CD4-positive, alpha-beta T cell (primary cell): ENCODE measurements at places on chromosomes 3 and 15.
A peak's percentile ranks its signal among the peaks of the same experiment; 100 is the strongest.

- no peak for DNase-seq
Measured at GRCh38 chr3:125028657-125029056, 27.1 kb downstream of the HEG1 start.

DNA sequence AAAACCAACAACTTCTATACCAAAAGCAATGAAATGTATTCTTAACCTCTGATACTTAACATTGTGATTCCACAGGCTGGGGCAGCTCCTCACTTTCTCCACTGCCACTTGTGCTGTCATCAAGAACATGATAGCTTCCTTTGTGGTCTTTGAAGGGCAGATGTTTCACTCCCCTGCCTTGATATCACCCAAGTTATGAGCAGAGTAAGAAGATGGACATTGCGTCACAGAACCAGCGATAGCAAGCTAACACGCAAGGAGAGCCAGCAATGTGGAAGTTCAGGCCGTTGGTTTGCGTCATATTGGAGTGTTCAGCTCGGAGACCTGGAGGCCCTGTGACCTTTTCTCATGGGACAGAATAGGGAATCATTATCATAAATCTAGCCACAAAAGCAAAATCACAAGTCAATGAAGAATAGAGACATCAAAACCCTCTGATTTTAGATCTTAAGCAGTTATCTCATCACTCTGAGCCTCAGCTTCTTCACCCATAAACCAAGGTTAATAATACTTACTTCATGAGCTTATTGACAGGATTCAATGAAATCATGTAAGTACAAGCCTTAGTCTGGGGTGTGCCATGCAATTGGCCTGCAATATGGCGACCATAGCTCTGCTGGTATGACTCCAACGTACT is 183.8 kb upstream of the THBS1 start:
- no peak for DNase-seq

DNA sequence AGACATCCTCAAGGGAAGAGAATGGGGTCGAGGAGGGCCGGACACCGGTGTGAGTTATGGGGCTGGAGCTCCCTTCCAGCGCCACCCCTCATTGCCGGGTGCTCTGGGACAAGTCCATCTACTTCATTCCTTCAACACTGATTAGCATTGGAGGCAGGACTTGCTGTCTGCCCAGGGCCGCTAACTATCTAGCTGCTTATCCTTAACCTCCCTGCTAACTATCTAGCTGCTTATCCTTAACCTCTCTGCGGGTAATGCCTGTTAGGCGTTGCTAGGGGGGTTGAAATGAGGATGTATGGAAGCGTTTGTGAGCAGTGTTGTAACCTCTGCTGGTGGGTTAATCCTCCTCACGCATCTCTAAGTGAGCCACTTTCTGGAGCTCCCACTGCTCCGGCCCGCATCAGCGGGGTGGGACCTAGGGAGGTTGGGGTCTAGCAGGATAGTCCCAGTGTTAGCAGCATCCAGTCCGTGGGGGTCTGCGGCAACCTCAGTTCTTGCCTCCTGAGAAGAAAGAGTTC is 10.9 kb upstream of the CHAC1 start:
- DNase-seq = no peak

DNA sequence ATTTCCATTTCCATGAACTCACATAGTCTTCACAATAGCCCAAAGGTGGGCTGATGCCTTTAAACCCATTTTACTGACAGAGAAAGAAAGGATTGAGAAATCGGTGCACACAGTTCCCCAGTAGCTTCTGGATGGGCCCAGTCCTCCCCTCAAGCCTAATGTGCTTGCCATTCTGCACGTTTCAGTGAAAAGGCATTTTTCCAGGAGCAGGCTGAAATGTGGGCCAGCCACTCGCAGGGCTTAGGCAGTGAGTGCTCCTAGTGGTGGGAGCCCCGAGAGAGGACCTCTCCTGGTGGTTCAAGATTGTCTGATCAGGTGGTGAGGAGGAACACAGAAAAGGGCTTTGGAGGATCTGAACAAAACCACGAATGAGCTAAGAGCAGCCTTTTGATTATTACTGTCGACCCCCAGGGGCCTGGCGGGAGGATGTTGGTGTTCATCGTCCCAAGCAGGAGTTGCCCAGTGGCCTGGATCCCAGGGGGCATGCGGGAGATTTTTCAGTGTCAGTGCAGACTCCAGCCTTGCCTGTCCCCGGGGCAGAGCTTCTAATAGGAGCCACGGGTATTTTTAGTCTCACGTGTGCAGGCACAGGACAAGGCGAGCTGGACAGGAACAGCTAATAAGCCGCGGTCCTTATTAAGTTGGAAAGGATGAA is 8.7 kb upstream of the KY start:
- DNase-seq = no peak

- DNase-seq = no peak
Measured at GRCh38 chr3:63908081-63908736, 4.0 kb downstream of the SCAANT1 start.

- peak; percentile 75 for DNase-seq
Measured at GRCh38 chr3:157130467-157131251, 29.3 kb downstream of the CCNL1 start.

DNA sequence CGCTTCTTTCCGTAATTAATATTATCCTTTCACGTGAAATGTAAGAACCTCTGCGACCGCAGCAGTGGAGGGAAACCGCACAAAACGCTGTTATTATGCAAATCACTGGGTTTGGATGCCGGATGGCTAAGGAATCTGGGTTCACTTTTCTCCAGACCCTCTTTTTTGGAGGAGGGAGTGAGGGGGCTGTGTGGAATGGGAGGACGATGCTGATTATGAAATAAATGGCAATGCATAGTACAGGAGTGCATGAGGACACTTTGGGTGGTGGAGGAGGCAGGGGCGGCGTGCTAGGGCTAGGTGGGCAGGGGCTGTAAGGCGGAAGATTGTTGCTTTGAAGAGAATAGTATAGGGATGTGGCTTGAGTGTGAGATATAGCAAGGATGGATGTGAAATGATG is 1.8 kb downstream of the CADM2 start:
- DNase-seq = no peak

GRCh38 chr15:100682468-100682867 is 80.1 kb downstream of the ASB7 start:
- no peak for DNase-seq

- DNase-seq = no peak
Measured at GRCh38 chr3:63964681-63965485, 52.7 kb upstream of the SCAANT1 start.

GRCh38 chr3:23574822-23575315 is 230.9 kb upstream of the UBE2E1 start:
- no peak for DNase-seq

DNA sequence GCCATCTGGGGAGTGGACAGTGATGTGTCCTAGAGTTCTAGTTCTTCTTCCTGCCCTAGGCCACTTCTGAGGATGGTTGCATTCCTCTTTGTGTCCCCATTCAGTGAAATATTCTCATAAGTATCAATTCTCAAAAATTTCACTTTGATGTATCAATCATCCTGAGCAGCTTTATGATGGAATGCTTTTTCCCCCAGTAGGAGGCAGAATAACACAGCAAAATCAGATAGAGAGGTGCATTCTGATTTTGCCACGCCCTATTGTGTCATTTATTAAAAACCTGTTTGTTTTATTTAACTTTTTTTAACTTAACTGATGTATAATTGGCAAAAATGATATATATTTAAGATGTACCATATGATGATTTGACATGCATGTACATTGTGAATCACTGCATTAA is 656.0 kb upstream of the GRM7 start:
- no peak for DNase-seq

- DNase-seq = no peak
Measured at GRCh38 chr3:130831719-130832400, 62.0 kb upstream of the ATP2C1 start.

DNA sequence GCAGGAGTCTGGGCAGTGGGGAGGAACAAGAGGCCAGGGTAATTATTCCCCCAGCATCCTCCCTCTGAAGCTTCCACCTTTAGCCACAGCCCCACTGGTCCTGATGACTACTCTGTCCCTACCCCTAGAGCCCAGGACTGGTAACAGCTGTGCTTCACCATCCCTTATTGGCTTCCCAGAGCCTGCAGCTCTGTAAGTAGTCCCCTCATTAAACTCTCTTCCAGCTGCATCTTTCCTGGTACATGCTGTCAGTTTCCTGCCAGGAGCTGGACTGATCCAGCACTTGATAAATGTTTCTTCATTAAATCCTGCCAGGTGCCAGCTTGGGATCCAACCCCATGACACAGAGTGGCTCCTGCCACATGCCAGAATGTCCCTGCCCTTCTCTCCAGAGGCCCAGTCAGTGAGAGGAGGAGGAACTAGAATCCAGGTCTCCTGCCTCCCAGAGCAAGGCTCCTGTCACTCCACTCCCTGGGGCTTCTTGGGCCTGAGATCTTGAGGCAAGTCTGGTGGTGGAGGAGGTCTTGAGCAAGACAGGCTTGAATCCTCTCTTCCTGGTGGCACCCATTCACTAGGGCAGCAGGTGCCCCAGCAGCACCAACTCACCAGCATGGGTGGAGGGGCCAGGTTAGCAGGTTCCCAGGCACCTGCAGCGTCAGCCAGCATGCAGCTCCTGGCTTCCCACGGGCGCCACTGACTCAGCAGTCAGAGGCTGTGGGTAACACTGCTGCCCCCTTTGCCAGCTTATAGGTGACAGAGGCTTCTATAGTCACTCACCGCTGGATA is 27.6 kb downstream of the FBXW12 start:
- DNase-seq = no peak

GRCh38 chr15:94107652-94108051 is 123.7 kb upstream of the MCTP2 start:
- no peak for DNase-seq

DNA sequence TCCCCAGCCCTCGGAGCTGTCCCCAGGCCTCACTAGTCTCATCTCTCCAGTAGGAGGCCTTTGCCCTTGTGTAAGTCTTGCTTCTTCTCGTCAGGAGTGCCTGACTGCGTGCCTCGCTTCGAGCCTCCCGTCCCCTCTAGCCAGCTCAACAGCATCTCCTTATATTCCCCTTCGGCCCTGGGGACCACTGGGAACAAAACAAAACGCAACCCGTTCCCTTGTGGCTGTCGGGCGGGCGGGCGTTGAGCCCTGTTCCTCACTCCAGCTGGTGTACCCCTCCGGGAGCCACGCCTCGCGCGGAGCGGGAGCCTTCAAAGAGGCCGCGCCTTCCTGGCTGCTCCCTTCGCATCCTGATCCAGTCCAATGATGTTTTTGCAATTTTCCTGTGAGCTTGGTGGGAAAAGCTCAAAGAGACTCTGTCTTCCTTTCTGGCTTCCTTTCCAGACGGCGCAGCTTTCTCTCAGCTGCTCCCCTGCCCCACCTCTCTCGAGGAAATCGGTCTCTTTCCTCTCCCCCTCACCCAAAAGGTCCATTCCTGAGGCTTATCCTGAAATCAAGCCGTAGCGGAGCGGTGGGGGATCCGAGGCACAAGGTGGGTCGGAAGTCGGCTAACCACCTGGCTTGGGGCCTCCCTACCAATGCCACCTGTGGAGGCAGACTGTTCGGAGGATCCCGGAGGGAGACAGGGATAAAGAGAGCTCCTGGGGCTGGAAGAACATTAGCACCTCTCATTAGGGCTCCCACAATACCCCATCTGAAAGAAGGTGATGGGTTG is 33.4 kb upstream of the SRP14 start:
- no peak for DNase-seq

DNA sequence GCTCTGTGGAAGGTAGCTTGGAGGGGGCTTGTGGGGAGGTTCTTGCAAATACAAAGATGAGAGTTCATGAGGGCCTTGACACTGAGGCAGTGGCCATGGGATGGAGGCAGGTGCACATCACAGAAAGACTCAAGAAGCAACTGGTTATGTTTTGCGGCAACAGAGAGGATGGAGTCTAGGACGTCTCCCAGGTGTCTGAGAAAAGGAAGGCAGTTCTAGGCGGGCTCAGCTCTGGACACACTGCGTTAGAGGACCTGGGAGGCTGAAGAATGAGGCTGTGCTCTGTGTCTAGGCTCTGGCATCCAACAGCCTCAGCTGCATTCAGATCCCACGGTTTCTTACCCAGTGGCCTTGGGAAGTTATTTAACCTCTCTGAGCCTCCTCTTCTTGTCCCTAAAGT is 23.5 kb downstream of the NOX5 start:
- DNase-seq = no peak

GRCh38 chr3:170330366-170330765 is 27.1 kb upstream of the SKIL start:
- no peak for DNase-seq

DNA sequence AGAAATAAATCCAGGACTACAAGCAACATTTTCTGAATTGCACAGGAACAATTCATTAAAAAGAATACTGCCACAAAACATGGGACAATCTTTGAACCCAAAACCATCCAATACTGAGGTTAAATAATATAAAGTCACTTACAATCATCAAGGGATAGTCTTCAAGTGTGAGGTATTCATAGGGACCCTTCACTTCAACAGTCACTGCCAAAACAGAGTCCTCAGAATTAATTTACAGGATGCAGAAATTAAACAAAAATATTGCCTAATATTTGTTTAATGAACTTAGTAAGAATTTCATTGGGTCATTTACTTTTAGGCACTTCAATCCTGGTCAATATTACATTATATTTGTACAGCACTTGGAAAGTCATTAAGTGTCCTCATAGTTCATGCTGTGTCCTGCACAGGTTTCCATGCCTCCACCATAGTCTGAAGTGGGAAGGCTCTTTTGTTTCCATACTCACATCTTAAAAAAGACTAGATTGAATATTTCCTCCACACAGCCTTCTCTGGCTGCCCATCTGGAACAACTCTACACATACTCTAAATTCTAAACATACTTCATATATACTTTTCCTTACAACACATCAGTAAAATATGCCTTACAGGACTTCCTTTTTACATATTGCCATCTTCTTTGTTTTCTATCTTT is 31.6 kb upstream of the VPS39 start:
- DNase-seq = no peak

DNA sequence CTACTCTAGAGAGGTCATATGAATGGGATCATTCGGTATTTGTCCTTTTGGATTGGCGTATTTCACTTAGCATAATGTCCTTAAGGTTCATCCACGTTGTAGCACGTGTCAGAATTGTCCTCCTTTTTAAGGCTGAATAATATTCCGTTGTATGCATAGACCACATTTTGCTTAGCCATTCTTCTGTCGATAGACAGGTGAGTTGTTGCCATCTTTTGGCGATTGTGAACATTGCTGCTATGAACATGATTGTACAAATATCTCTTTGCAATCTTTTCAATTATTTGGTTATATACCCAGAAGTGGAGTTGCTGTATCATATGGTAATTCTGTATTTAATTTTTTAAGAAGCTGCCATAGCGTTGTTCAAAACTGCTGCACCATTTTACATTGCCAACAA is 52.4 kb upstream of the GOLGA8J start:
- DNase-seq = no peak

- DNase-seq = no peak
Measured at GRCh38 chr3:141278196-141279076, 46.8 kb downstream of the PXYLP1 start.

- peak; percentile 62 for DNase-seq
Measured at GRCh38 chr15:67080900-67081431, 15.6 kb downstream of the SMAD3 start.

GRCh38 chr3:72490688-72491435 is 357.4 kb downstream of the SHQ1 start:
- no peak for DNase-seq

GRCh38 chr3:542021-542420 is 345.5 kb downstream of the CHL1 start:
- no peak for DNase-seq
